ENCODE measurements at places on chromosomes 6 and 20.

- no peak for DNase-seq
These were observed 240.9 kb upstream of the RNF217 start for GRCh38 chr6:124721331-124721730.

- no peak for DNase-seq
These were observed 279.6 kb downstream of the PRL start for GRCh38 chr6:22017272-22017671.

- no peak for DNase-seq
These were observed 299.7 kb downstream of the BTBD3 start for GRCh38 chr20:12217382-12217781.

GRCh38 chr20:53805895-53806384, 212.3 kb upstream of the ZNF217 start:
- DNase-seq, result peak; percentile 96

- no peak for DNase-seq
These were observed 130.2 kb downstream of the BTBD3 start for GRCh38 chr20:12047838-12048432.

DNA sequence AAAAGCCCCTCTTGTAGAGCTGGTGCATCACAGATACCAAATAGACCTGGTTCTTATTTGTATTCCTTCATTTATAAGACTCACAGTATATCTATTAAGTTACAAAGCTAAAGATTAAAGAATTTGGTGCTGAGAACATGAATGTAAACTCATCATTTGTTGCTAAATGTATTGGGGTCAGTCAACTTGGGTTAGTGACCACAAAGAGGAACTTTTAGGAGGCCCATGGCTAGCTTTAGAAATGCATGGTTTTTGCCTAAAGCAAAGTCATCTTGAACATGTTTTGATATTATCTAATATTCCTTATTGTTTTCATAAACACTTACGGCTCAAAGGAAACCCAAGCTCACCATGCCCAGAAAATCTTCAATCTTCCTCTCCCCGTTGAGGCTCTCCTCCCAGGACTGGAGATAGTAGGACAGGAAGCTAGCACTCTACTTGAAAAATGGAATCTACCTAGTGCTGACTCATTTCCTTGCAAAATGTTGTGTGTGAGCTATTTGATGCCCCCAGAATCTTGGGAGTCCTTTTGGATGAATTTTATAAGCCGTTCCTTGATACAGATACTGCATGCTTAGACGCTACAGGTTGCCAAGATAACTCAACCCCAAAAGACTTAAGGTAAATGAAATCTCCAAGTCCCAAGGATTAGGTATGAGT, 121.4 kb downstream of the BMP2 start:
- no peak for DNase-seq

GRCh38 chr20:22511943-22512910, 72.1 kb downstream of the FOXA2 start:
- DNase-seq, result no peak

DNA sequence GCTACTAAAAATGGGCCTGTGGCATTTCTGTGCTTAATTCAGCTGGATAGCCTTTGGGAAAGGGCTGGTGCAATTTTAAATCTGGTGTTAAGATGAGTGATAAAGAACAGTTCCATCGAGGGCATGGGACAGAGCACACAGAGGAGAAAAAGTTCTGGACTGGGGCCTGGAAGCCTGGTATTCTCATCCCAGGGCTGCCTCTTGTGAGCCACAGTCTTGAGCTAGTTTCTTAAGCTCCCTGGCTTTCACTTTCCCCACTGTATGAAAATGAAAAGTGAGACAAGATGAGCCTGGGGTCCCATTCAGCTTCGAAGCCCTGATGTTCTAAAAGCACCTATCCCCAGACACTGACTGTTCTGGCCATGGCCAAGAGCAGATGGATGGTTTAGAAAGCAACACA, 14.3 kb upstream of the LAMA4 start:
- no peak for DNase-seq

DNA sequence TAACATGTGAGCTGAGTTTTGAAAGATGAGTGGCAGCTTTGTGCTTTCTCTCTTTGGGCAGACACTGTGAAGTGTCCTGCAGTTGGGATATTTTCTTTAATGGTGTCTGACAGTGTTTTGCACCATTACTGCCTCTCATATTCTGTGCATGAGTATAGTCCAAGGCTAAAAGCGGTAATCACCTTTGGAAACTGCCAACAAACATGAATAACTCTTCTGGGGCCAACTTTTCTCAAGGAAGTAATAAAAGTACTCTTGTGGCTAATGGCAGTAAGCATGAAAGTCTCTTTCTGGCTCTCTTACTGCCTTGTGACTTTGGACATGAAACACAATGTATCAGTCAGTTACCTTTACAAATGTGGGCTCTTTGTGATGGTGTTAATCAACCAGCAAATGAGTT, 91.7 kb upstream of the SOX4 start:
- no peak for DNase-seq

- peak; percentile 69 for DNase-seq
These were observed 6.1 kb upstream of the PKIG start for GRCh38 chr20:44576297-44576696.

GRCh38 chr6:54465649-54466300, 157.5 kb downstream of the TINAG start:
- no peak for DNase-seq

- DNase-seq, result no peak
These were observed 440.6 kb upstream of the SLC35B3 start for GRCh38 chr6:8875986-8876385.

- DNase-seq, result no peak
These were observed 130.3 kb downstream of the FIG4 start for GRCh38 chr6:109821428-109821827.

GRCh38 chr20:31693402-31693801, 29.3 kb downstream of the BCL2L1 start:
- DNase-seq, result no peak

DNA sequence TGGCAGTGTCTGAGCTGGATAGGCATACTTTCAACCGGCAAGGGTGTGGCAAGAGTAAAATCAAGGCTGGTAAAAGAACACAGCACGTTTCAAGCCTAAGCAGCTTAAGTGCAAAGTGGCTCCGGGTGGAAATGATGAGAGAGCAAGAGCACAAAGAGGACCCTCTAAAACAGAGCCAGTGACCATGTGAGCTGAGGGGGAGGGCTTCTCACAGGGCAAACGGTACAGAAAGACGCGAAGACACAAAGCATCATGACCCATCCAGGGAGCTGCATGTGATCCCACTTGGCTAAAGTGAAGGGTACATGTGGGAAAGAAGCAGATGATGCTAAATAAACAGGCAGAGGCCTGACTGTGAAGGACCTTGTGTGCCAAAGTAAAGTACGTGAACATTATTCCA, 25.7 kb downstream of the FKBP5 start:
- no peak for DNase-seq

GRCh38 chr6:13421425-13422059, 65.9 kb downstream of the GFOD1 start:
- no peak for DNase-seq

DNA sequence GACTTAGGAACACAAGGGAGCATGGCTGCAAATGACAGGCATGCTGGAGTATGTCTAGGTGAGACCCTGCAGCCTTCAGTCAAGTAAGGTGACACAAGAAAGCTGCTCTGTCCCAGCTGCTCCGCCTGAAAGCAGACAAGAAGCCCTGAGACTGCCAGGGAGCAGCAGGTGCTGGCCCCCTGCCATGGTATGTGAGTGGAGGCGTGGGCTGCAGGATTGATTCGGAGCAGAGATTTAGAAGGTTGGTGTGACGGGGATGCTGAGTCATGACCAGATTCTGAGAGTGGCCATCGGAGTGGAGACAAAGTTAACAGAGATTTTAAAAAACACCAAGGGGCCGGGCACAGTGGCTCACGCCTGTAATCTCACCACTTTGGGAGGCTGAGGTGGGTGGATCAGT, 17.8 kb downstream of the LRP11 start:
- DNase-seq, result peak; percentile 92

DNA sequence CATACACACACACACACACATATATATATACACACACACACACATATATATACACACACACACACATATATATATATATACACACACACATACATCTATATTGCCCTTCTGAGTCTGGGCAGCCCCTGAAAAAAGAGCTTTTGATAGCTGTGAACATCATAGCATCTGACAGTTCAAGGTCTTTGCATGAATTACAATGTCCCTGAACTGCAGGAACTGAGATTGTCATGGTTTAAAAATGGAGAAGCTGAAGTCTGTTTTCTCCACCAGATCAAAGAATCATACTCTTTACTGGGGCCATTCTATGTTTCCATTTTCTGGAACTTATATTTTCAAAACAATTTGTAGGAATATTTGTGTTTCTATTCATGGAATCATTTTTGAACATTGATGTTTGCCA, 189.8 kb downstream of the ZDHHC14 start:
- DNase-seq, result no peak

DNA sequence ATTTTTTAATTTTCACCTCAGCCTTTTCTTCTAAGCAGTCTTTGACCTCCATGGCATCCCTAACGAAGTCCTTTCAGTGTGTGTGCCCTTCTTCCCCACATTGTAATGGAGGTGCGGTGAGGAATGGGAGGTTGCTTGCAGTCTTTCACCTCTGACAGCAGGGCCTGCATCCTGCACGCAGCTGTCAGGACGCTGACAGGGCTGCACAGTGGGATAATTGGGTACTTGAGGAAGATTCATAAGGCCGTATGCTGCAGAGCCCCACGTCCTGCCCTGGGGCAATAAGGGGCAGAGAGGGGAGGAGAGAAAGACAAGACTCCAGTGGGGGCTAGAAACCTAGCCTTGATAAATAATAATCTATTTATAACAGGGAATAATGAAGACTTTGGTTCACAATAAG, 184.7 kb downstream of the SAMD5 start:
- no peak for DNase-seq

DNA sequence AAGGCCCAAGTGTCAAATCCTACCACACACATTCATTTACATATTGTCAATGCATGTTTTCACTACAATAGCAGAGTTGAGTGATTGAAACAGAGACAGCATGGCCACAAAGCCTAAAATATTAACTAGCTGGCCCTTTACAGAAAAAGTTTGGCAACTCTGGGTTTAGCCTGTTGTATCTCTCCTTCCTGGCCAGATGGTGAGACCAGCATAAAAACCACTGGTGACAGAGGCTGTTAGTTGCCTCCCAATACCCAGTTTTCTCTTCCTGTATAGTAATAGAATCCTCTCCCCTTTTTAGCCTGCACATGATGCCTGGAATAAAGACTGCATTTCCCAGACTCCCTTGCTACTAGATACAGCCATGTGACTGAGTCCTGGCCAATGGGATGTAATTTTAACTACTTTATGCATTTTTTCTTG, 100.0 kb upstream of the TAB2 start:
- DNase-seq, result peak; percentile 14

- peak; percentile 18 for DNase-seq
These were observed 66.4 kb downstream of the CLIC5 start for GRCh38 chr6:45949256-45949655.

GRCh38 chr6:90970672-90971071, 383.8 kb upstream of the MAP3K7 start:
- no peak for DNase-seq

DNA sequence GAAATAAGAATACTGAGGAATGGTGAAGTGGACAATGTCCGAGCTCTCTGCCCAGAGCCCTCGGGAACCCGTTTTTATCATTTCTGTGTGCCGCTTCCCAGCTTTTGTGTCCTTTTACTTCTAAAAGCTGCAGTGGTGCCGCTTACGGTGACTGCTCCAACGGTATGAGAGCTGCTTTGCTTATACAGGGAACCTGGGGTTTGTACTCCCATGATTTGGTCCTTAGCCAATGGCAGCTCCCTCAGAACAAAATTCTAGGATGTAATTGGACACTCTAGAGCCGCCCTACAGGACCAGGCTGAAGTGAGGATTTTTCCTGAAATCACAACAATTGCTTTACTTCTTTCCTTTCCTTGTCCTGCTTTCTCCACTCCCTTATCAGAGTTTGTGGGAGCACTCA, 24.2 kb upstream of the PCSK2 start:
- peak; percentile 13 for DNase-seq

- peak; percentile 33 for DNase-seq
These were observed 932 bp upstream of the EZR start for GRCh38 chr6:158819977-158820622.

DNA sequence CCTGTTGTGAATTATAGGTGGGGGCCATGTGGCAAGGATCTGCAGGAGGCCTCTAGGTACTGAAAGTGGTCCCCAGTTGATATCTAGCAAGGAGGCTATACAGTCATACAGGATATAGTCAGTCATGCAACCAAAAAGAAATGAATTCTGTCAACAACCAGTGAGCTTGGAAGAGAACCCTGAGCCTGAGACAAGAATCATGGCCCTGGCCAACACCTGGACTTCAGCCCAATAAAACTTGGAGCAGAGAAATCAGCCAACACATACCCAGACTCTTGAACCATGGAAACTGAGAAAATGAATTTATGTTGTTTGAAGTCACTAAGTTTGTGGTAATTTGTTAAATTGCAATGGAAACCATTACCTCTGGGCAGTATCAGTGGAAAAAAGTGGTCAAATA, 370.2 kb downstream of the KIF16B start:
- DNase-seq, result no peak

All from EH (cell line).